ENCODE measurements at places on chromosomes 3 and 15.

DNA sequence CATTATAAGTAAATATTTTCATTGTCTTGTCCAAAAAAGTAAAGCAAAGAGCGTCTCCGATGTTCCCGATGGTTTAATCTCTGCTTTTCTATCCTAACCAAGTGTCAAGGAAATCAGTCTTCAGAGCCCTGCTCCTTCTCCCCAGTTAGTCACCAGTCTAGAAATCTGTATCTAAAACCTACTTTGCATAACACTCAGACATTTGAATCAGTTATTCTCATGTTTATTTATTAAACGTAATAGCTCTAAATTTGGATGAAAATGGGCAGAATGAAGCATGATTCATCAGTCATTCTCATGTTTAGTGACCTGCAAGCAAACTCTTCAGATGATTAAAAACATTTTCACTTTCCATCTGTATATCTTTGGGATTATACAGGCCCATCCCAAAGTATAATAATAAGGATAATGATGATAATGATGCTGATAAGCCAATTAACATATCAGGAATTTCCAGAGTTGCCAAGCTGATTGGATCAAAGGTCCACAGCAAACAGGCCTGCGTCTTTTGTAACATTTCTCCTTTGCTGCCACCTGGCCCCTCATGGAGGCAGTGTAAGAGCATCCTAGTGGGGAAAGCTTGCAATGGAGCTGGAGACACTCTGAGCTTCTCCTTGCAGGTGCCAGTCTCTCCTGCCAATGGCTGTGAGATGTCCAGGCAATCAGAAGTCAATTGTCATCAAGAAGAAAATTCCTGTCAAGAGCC is 273.9 kb downstream of the IGSF11 start:
- no peak for DNase-seq

- DNase-seq = no peak
These were observed 65.7 kb downstream of the MYLK start for GRCh38 chr3:123818324-123818920.

DNA sequence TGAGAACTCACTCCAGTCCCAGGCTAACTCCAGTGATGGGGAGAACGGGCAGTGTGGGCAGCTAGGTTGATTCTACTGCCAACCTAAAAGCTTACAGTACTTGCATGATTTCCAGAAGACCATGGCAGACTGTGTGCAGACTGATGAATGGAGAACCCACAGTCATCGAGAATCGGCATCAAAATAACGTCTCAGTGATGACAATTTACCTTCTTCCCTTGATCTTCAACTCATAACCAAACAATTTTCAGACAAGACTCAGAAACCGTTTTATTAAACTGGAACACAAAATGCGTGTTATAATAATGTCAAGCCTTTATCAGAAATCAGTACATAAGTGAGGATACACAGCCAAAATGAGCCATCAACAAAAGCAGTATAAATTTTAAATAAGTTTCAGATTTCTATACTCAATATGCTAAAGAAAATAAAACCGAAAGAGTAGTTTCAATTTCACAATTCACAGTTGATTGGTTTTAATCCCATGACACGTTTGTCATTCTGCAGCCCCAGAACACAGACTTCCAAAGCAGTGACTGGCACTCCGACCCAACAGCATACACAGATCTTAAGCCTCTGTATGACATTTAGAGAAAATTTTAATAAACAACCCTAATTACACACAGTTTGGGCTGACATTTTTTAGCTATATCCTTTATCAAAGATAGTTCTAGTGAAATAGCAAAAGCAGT is 54.5 kb downstream of the ZMAT3 start:
- no peak for DNase-seq

GRCh38 chr3:14989943-14990779 is 42.8 kb downstream of the NR2C2 start:
- no peak for DNase-seq

GRCh38 chr15:38145651-38146111 is 107.0 kb upstream of the SPRED1 start:
- no peak for DNase-seq

GRCh38 chr3:16102905-16103364 is 71.5 kb upstream of the GALNT15 start:
- no peak for DNase-seq

- DNase-seq = no peak
These were observed 5.9 kb downstream of the ZBTB20 start for GRCh38 chr3:115141033-115141757.

DNA sequence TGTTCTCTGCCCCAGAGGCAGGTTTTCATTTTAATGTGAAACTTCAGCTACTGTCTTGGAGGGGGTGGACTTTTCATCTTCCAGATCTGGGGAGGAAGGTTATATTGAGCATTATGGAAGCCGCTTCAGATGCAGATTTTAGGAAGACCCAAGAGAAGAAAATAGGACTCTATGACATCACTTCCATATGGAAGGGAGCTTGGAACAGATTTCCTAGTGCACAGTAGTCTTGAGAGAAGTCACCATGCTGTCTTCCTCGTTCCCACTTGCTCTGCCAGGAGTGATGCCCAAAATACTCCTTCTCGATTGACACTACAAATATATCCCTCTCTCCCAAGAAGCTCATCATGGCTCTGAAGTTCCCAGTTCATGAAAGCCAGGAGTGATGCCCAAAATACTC is 197.2 kb downstream of the ATP10A start:
- DNase-seq = no peak

- no peak for DNase-seq
These were observed 47.6 kb downstream of the MITF start for GRCh38 chr3:69786854-69787253.

DNA sequence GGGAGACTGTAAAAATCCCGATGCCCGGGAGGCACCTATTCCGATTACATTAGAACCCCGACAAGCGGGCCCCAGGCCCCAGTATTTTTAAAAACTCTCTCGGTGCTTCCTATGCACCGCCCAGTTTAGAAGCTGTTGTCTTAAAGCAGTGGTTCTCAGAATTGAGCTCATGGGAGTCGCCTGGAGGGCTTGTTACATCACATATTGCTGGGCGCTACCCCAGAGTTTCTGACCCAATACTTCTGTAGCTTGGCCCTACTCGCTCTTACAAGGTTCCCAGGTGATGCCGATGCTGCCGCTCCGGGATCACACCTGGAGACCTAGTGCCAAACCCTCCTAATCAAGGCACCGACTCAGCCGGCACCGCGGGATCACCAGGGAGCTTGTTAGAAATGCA is 35.2 kb downstream of the CPN2 start:
- no peak for DNase-seq

DNA sequence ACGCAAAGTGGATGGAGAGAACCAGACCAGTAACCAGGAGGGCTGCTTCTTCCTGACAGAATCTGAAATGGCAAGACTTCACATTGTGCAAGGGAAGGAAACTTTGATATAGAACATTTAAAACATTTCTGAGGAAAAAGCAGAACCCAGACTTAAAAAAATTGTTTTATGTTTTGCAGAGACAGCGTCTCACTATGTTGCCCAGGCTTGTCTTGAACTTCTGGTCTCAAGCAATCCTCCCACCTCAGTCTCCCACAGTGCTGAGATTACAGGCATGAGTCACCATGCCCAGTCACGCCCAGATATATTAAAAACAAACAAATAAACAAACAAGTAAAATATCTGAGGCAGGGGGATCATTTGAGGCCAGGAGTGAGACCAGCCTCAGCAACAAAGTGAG is 46.2 kb downstream of the CRTAP start:
- no peak for DNase-seq

All from HuH-7 (cell line).